Suppressor macrophage treated with lipopolysaccharide for 4 hours (primary cell): ENCODE measurements at places on chromosomes 6 and 20.
A peak's percentile ranks its signal among the peaks of the same experiment; 100 is the strongest.

DNA sequence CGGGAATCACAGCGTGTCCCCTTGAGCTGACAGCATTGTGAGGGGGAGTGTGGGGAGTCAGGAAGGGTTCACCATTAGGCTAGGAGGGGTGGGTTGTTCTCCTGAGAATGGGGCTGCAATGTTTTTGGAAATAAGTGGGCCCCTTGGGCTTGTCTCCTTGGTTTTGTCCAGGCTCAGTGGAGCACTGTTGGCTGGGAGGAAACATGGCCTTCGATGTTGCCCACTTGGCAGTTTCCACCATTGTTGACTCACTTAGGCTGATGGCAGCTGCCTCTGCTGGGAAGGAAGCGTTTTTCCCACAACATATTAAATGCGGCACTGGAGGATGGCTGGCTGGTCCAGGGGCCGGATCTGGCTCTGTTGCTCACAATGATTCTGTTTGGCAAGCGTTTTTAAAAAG is 512.1 kb downstream of the QKI start:
- no peak for DNase-seq

DNA sequence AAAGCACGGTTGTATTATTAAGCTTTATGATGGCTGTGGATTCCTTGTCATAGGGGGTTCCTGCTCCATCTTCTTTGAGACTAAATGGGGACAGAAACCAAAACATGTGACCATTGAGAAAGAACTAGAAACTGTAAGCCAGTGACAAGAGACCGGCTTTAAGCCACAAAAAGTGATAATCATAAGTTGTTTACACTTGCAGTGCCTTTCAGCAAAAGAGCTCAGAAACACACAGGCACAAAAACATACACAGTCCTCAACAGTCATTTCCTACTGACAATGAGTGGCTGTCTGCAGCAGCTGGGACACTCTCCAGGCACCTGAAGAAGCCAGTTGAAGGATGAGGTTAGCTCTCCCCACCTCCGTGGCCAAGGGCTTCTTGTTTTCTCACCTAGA is 20.0 kb upstream of the UBE2J1 start:
- no peak for DNase-seq

DNA sequence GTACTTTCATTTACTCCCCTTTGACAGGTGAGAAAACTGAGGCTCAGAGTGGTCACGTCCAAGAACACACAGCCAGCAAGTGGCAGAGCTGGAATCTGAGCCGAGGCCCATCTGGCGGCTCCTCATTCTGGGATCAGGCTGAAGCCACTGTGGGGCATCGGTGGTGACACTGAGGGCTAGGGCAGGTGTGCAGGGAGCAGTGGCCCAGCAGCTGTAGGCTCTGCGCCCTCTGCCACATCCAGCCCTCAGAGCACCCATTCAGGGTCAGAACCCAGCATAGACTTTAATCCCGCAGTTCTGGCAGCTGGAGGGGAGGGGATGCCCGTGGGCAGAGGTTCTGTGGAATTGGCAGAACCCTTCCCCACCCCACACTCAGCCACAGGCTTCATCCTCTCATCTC is 210.3 kb downstream of the PREX1 start:
- no peak for DNase-seq

GRCh38 chr6:38171997-38172738 is 352.6 kb downstream of the ZFAND3 start:
- DNase-seq, result no peak

GRCh38 chr6:17673543-17674254 is 33.0 kb downstream of the NUP153 start:
- no peak for DNase-seq

GRCh38 chr6:25107218-25107617 is 171.5 kb upstream of the RIPOR2 start:
- no peak for DNase-seq

DNA sequence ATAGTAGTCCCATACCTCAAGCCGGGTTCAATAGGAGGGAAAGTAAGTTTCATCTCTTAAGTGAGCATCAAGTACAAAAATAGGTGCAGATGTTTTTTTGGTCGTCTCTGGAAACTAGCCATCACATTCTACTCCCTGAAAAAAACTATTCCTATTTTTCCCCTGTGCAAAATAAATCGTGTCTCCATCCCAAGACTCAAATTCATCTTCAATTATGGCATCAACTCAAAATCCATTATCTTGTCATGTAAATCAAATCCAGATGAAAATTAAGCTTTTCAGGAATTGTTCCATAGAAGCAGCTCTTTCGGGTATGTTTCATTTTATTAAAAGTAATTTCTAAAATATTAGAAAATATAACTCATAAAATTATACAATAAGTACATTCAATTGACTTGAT is 1368.4 kb downstream of the GRIK2 start:
- no peak for DNase-seq

DNA sequence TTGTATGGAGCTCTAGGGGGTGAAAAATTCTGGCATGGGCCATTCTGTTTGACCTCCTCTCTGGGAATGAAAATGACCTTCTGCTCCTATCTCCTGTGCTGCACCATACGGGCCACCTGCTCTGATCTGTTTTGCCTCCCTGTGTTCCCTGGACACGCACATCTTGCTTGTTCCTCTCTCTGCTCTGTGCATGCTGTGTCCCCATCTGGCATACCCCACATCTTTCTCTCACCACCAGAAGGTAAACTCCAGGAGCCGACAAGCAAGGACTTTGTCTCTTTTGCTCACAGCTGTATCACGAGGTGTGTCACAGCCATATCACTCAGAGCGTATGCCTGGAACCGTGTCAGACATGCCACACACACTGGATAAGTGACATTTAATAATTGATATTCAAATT is 208.4 kb upstream of the DTNBP1 start:
- DNase-seq, result no peak

- no peak for DNase-seq
Measured at GRCh38 chr6:39681674-39682121, 43.5 kb downstream of the KIF6 start.

GRCh38 chr6:20137240-20137639 is 75.0 kb downstream of the MBOAT1 start:
- peak; percentile 10 for DNase-seq

DNA sequence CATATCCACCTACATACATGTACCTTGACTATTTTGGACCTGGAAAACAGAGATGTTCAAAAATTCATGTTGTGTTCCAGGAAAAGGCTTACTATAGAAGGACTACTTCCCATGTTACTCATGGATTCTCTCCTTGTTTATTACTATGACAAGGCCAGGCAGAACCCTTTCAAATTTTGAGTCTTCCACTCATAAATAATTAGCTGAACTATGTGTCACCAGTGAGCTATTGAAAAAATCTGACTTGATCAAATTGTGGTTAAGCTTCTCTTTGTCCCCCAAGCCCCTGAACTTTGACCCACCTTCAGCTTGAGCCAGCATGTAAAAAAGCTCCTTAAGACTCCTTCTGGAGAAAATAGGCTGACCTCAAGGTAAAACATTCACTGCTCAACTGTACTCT is 1142.8 kb upstream of the EYS start:
- DNase-seq, result no peak

GRCh38 chr20:50926530-50926929 is 4.7 kb downstream of the ADNP start:
- peak; percentile 18 for DNase-seq

GRCh38 chr6:18100296-18100695 is 22.2 kb downstream of the NHLRC1 start:
- no peak for DNase-seq

- no peak for DNase-seq
Measured at GRCh38 chr6:56278171-56278591, 30.8 kb upstream of the COL21A1 start.

GRCh38 chr6:40138273-40138720 is 204.0 kb upstream of the MOCS1 start:
- DNase-seq, result no peak

DNA sequence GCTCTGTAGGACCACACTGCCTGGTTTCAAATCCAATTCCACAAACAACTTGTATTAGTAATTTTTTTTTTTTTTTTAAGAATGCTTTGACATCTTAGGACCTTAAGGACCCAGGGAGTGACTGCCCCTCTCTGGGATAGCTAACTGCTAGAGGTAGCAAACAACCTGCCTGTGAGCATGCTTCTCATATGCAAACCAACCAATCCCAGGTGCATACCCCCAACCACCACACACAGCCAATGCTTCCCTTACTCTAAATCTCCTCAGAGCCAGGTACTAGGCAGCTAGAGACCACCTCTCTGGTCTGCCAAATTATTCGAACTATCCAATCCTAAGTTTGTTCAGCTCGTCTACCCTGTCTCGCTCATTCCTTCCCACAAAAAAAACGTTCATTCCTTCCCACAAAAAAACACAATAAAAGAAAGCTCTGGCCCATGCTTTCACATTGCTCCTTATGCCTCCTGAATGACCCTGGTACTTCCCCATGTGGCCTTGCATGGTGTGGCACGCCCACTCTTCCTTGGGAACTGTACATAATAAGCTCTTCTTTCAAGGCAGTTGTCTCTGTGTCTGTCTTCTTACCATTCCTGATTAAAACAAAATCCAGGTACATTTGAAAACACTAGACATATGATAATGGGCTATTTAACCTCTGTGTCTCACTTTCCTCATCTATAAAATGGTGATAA is 6.4 kb downstream of the SERAC1 start:
- DNase-seq, result peak; percentile 61

DNA sequence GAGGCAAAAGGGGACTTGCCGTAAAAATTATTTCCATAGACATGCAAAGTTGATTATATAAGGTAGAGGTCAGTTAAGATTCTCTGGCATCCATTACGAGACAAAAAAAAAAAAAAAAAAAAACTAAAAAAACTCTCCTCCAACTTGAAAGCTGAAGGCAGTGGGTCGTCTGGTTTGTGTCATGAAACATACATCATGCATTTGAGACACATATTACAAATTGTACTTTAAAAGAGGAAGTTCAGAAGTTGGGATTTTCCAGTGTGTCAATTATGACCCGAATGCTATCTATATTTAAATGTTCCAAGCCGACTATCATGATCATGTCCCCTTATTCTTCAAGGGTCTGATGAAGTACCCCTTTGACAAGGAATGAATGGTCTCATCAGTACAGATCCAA is 125.1 kb downstream of the ZNF217 start:
- DNase-seq, result peak; percentile 64

- no peak for DNase-seq
Measured at GRCh38 chr20:62409086-62409853, 2.2 kb upstream of the CABLES2 start.

DNA sequence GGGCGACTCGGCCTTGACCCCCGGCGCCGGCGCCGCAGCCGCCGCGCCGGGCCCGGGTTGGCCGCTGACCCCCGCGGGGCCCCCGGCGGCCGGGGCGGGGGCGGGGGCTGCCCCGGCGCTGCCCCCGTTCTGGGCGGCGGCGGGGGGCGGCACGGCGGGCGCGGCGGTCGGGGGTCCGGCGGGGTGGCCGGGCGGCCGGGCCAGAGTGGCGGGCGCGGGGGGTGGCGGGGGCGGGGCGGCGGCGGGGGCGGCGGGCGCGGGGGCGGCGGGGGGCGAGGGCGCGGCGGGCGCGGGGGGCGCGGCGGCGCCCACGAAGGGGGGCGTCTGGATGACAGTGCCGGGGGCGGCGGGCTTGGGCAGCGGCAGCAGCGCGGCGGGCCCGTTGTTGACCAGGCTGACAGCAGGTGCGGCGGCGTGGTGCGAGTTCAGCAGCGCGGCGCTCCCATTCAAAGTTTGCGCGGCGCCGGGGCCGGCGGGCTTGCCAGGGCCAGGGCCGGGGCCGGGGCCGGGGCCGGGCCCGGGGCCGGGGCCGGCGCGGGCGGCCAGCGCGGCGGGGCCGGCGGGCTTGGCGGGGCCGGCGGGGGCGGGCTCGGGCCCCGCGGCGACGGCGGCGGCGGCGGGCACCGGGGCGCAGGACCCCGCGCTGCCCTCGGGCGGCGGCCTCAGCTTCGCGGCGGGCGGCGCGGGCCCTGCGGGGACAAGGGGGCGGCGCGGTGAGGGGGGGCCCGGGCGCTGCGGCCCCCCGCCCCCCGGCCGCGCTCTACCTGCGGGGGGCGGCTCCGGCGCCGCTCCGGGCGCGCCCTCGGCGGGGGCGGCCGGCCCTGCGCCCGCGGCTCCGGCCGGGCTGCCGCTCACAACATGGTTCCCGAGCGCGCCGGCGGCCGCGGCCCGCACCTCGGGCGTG is 659 bp downstream of the TAF4 start:
- peak; percentile 20 for DNase-seq

GRCh38 chr6:84358581-84358980 is 131.1 kb upstream of the CEP162 start:
- no peak for DNase-seq
